ENCODE measurements at places on chromosomes 6 and 20.
A peak's percentile ranks its signal among the peaks of the same experiment; 100 is the strongest.

GRCh38 chr20:32077190-32077589 is 25.1 kb downstream of the HCK start:
- DNase-seq, result no peak

- no peak for DNase-seq
These were observed 17.8 kb downstream of the DACT2 start for GRCh38 chr6:168301648-168302398.

DNA sequence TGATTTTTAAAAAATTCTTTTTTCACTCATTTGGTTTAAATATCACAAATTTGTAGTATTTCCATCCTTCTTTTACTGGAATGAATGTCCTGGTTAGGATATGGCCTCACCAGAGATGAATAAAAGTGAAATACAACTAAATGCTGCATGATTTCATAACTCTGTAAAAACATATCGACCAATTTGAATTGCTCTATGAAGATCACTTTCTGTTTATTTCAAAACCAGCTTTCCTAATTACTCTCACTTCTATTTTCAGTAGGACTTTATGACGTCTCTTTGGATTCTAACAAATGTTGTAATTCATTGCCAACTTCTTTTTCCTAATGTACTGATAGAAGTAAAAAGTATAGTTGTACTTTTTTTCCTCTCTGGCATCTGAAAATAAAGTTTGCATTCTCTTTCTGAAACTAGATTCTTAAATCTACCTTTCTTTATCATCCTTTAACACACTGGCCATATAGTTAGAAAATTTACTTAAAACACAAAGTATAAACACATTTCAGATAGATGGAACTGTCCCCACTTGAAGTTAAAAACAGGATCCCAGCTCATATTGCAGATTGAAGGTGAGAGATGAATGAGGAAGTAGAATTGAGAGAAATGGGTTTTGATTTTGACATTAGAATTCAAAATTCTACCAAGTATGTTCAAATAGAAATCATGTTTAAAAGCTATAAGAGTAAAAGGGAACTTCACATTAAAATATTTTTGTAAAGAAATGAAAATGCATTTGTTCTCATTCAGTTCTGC is 40.3 kb upstream of the IL20RA start:
- no peak for DNase-seq

DNA sequence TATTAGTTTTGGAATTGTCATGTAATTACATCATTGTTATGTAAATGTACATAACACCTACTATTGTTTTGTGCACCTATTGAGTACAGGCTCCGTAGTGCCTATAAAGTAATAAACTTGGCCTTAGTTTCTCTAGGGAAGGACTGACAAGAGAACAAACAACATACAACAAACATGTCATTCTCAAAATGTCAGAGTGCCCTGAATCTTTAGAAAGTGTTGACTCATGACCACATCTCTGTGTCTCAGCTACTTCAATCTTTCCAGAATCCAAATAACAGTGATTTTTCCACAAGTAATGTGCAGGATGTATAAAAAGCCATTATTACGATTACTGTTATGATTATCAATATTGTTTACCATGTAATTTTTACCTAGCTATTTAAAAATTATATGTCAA is 17.2 kb downstream of the LAMP5 start:
- DNase-seq, result no peak

DNA sequence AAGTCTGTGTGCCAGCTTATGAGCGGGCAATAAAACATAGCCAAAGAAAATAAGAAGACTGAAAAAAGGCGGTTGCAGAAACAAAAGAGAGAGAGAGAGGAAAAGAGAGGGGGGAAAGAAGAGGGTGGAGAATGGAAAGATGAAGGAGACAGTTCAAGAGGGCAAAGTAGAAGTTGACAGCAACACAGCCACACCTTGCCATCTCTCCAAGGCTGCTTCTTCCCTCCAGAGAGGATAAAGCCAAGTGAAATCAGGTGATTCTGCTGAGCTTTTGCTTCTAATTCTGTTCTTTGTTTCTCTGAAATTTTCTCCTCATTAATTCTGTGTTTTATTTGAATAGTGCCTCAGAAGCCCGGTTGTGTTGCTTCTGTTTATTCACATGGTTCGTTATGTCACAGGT is 48.5 kb downstream of the PTPRK start:
- no peak for DNase-seq

DNA sequence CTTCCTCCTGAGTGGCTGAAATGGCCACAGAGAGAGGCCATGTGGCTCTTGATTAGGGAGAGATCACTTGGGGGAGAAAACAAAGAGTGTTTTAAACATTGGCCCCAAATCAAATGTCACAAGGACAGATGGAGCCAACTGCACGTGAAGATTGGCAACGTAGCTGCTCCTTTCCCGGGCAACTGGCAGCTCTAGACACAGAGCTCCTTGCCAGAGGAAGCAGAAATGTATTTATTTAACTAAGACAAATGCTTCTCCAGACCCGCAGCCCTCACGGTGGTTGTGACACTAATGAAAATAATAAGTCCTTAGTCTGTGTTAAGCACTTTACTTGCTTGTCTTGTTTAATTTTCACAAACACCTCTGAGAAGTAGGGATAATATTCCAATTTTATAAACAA is 49.6 kb upstream of the DSN1 start:
- no peak for DNase-seq

- no peak for DNase-seq
These were observed 38.4 kb downstream of the PPP1R3G start for GRCh38 chr6:5123296-5124143.

DNA sequence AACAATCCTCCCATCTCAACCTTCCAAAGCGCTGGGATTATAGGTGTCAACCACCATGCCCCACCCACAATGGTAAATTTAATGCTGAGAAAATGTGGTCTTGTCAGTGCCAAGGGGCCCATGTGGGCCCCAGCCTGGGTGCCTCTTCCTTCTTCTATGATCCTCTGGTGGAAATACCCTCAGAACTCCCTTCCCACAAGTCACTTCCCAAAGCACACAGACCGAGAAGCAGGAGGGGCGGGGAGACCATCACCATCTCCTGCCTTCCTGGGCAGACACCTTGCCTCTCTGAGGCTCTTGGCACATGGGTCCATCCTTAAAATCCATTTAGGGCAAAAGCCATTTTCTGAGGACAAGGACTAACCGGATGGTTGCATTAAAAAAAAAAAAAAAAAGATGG is 59.0 kb downstream of the NOL4L start:
- DNase-seq, result no peak

- no peak for DNase-seq
These were observed 405 bp downstream of the RALGAPA2 start for GRCh38 chr20:20712004-20712473.

GRCh38 chr6:10413850-10414738 is 780 bp downstream of the TFAP2A start:
- DNase-seq, result no peak

DNA sequence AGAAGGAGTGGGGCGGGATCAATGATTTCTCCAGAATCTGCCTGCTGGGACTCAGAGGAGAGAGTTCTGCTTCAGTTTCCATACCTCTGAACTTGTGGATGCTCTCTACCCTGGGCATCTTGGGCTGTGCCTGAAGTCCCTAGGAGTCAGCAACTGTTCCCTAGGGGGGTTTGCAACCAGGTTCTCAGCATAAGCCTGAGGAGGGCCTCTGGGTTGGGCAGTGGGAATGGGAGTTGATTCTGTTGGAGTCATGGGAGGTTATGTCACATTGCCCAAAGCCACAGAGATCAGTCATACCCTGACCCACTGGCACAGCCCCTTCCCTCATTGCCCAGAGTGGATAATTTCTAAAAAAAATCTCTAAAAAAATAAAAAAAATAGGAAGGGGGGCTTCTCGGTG is 47.4 kb downstream of the MOCS1 start:
- DNase-seq, result no peak

- no peak for DNase-seq
These were observed 59.2 kb downstream of the TRAM2 start for GRCh38 chr6:52517502-52518278.

DNA sequence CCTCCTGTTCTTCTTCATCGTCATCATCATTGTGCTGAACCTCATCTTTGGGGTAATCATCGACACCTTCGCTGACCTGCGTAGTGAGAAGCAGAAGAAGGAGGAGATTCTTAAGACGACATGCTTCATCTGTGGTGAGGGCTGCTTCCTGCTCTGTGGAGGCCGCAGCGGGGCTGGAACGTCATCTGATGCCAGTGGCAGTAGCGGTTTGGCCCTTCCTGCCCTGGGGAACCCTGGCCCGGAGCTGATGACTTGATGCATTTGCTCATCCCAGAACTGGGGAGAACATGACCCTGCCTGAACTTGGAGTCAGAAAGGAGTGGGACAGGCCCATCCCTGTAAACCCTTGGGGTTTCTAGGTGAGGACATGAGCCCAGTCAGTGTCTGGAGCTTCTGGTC is 18.7 kb downstream of the UQCC2 start:
- DNase-seq, result no peak

- no peak for DNase-seq
These were observed 220.2 kb downstream of the ATXN1 start for GRCh38 chr6:16540804-16541752.

DNA sequence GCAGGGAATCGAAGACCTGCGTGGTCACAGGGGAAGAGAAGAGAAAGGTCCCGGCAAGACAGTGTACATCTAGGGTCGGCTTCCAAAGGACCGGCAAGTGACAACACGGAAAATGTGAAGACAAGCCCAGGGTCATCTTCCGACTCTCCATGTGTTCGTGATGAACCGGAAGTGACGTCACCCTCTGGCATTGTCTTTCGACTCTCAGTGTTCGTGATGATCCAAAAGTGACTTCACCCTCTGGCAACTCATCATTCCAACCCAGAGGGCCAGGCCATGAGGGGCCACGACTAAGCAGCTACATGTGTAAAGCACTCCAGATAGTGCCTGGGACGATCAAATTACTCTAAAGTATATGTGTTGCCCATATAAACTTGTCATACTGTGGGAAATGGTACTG is 290.8 kb downstream of the THBS2 start:
- DNase-seq, result no peak

DNA sequence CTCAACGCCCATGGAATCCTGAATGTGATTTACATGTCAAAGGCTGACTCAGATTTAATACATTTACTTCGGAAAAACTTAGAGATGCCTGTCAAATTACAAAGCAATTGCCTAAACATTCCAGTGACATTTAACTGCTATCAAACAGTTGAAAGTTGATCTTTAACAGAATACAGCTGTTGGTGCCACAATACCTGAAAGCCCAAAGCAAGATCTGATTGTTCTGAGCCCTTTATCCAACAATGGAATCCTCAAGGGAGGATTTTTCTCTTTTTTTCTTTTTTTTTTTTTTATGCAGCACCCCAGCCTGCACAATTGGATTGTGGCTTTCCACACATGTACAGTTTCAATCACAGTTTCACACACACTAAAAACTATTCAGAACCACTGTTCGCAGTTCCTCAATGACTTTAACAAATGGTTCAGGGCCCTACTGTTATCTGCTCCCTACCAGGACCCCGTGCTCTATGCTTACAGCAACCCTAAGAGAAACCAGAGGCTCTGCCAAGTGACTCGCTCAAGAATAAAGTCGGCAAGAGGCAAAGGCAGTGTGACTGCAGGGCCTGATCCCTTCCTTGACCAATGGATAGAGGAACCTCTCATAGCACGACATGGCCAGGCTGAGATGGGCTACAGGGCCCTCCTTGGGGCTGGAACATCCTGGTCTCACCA is 33.3 kb downstream of the EPB41L2 start:
- DNase-seq, result no peak

- DNase-seq, result no peak
These were observed 98.7 kb downstream of the SULF2 start for GRCh38 chr20:47686545-47686944.

GRCh38 chr6:137878486-137879285 is 11.6 kb downstream of the TNFAIP3 start:
- DNase-seq, result no peak

DNA sequence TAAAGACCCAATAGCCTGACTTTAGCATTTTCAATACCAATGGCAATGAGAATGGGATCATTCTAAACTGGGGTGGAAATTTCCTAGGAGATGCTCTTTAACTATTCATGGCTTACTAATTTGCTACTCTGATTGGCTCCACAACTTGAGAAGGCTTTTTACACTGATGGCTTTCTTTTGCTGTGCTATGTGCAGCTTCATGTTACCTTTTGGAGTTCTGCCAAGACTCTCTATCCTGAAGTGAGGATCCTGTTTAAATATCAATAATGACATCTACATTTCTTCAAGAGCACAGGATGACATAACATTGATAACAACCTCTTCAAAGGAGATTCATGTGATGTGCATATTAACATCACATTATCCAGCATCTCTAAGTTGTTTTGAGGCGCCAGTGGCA is 43.4 kb upstream of the SIRPG start:
- DNase-seq, result no peak

DNA sequence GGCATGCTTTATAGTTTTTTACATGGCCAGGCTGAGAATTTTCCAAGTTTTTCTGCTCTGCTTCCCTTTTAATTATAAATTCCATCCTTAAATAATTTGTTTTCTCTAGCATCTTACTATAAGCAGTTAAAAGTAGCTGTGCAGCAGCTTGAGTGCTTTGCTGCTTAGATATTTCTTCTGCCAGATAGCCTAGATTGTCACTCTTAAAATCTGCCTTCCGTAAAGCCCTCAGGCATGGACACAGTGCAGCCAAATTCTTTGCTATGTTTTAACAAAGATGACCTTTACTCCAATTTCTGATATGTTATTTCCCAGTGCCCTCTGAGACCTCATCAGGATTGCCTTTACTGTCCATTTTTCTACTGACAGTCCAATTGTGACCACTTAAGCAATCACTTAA is 92.6 kb upstream of the SGK1 start:
- DNase-seq, result no peak

- DNase-seq, result peak; percentile 32
These were observed 1.6 kb downstream of the ZBTB2 start for GRCh38 chr6:151389618-151390275.

DNA sequence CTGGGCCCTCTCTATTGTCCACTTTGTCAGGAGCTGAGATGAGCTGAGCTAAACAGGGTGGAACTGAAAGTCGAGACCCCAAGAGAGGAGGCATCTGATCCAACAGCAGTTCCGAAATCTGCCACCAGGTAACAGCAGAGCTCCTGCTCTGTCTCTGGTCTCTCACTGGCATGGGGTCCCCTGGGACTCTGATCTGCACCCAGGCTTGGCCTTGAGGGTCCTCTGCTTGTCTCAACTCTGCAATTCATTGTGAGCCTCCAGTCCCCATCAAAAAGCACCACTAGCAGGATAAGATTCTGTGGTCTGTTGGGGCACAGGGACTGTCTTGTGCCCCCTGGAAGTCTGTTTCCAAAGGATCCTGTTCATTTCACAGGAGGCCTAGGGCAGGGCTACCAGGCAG is 62.5 kb upstream of the TOP1 start:
- no peak for DNase-seq
